Endodermal cell (in vitro differentiated cells): ENCODE measurements at places on chromosomes 1 and 21.

DNA sequence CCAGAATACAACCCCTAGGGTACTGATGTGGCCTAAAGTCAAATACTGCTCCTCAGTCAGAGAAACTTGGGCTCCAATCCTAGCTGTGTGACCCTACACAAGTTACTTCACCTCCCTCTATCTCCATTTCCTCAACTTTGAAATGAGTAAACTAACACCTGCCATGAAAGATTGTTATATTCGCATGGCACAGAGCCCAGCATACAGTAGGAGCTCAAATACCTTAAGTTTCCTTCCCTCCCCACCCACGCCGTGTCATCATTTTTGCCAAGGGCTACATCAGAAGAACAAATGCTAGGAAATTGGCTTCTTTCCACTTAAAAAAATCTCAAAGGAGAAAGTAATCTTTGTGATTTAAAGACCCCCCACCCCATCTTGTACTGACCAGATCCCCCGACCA is 22.2 kb upstream of the ZNF362 start:
- no peak for DNase-seq

GRCh38 chr1:161335796-161336195 is 21.6 kb downstream of the SDHC start:
- no peak for DNase-seq

- no peak for DNase-seq
These were observed 70.7 kb upstream of the CAMK1G start for GRCh38 chr1:209512821-209513220.

GRCh38 chr1:202233804-202234203 is 40.2 kb downstream of the LGR6 start:
- no peak for DNase-seq

DNA sequence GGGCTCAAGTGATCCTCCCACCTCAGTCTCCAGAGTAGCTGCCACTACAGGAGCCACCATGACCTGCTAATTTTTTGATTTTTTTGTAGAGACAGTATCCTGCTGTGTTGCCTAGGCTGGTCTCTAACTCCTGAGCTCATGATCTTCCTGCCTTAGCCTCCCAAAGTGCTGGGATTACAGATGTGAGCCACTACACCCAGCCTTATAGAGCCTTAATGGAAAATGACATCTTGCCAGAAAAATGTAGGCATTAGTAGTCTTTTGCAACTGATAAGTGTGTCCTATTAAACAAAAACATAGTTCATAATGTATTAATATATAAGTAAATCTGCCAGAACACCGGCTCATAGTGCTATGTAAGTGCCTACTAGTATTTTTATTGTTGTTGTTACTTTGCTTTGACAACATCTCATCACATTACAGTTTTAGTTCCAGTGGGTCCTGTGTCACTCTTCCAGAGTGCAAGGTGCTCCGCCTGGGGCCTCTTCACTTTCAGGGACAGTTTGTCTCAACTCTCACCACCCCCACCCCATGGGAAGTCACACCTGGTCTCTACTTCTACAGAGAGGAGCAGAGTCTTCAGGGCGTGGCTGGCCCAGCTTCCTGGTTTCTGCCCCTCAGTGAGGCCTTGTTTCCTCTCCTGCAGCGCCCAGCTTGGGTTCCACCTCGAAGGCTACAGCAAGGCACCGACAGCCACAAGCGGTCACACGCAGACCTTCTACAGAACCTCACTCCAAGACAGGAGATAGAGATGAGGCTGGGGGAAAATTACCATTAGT is 30.1 kb downstream of the RHOU start:
- no peak for DNase-seq

DNA sequence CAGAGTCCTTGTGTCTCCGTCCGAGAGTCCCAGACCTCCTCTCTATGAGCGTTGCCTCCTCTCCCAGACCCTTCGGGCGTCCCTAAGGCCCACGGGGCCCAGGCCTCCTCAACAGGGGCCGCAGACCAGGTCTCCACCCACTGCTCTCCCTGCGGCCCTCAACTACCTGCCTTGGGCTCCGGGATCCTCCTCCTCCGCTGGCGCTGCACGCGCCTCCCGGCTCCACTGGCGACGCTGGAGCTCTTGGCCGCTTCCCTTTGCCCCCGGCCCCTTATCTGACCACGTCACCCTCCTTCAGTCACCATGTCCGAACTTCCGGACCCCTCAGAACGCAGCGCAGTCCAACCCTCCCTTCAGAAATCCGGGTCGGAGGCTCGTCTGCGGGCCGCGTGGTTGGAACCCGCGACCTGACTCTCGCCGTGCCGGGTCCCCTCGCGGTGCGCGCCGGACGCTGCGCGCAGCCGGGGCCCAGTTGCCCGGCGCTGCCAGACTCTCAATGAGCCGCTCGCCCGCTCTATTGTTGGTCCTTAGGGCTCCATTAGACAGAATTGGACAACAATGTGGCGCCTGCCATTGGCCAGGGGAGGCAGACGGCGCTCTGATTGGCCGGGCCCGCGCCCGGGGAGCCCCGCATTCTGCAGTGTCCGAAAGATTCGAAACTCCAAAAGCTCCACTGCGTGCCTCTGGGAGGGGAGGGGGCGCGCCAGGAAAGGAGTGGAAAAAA is at the start of gene DMRTA2:
TSS of gene DMRTA2 (minus strand) at position 498 of the 724 bp plus-strand sequence. CDS start 1,907 bp downstream, outside the sequence.
- DNase-seq: peak; percentile 91

DNA sequence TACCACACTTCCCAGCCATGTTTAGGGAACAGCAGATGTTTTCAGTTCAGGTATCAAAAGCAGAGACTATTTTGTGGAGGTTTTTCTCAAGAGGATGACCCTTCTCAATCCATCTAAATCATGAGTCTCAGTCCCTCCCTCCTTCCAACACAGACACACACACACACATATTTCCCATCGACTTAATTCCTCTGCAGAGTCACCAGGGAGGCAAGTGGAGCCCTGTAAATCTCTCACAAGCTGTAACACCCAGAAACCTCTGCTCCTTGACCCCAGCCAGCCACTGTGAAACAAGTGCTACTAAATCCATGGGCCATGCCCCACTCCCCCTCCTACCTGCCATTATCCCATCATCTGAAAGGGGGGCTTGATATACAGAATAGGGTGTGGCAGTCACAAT is 10.6 kb upstream of the KCND3 start:
- DNase-seq: no peak

- no peak for DNase-seq
These were observed 21.6 kb downstream of the DRAXIN start for GRCh38 chr1:11713095-11713494.

DNA sequence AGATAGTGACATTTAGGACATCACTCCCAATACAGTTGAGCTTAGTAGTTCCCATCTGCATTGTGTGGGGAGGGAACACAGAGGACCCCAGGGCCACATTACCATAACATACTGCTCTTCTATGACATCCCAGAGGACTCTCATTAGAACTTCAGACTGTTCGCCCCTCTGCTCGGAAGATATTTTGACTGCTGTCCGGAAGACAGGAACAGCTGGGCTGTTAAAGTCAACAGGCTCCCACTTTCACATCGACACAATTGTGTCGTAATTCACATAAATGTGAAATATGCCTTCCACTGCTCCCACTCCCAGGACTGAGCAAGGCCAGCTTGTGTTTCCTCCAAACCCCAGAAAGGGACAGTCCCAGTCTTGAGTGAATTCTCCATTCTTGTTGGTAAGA is 158.4 kb downstream of the SEC16B start:
- no peak for DNase-seq

GRCh38 chr21:25039461-25040380 is 567.6 kb downstream of the MRPL39 start:
- no peak for DNase-seq

DNA sequence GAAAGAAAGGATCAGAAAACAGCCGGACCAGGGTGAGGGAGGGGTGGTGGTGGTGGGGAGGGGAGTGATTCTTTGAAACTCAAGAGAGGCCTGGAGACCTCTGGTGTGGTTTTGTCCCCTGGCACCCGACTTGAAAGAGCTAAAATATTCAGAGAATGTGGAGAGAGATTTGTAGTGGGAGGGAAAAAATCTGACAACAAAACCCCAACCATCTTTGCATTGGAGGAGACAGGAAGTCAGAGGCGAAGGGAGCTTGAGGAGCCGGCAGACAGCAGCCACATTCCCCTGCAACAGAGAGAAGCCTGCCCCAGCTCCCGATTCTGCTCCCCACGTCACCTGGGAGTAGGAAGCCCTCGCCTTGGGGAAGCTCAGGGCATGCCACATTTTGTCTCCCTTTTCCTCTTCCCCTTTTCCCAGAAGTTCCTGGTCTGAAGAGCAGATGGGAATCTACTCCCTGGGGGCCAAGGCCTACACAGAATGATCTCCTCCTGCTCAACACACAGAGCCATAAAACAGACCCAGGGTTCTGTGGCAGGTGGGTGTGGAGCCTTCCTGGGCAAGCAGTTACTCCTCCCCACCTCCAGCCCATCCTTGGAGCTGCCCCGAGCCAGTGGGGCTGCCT is 84.9 kb downstream of the ITPKB start:
- peak; percentile 86 for DNase-seq

- no peak for DNase-seq
These were observed 182.0 kb downstream of the CDC42BPA start for GRCh38 chr1:227136210-227136820.

DNA sequence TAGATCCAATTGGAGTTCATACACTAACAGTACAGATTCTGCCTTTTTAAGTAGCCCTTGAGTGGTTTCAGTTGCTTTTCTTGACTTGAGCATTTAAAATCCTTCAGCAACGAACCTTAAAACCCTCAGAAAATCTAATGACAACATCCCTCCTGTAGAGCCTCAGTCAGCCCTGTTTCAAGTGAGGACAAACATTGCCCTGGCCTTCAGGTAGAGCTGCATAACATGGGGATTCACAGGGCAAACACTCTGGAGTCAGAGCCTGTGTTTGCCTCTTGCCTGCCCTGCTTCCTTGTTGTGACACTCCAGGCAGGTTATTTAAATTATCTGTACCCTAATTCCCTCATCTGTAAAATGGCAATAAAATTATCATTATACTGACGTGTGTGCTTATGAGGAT is 96.1 kb upstream of the KCNA3 start:
- DNase-seq: no peak

GRCh38 chr1:54417123-54417522 is 10.9 kb upstream of the SSBP3 start:
- DNase-seq: no peak

GRCh38 chr1:118563981-118564951 is 379.2 kb upstream of the SPAG17 start:
- DNase-seq: peak; percentile 57

DNA sequence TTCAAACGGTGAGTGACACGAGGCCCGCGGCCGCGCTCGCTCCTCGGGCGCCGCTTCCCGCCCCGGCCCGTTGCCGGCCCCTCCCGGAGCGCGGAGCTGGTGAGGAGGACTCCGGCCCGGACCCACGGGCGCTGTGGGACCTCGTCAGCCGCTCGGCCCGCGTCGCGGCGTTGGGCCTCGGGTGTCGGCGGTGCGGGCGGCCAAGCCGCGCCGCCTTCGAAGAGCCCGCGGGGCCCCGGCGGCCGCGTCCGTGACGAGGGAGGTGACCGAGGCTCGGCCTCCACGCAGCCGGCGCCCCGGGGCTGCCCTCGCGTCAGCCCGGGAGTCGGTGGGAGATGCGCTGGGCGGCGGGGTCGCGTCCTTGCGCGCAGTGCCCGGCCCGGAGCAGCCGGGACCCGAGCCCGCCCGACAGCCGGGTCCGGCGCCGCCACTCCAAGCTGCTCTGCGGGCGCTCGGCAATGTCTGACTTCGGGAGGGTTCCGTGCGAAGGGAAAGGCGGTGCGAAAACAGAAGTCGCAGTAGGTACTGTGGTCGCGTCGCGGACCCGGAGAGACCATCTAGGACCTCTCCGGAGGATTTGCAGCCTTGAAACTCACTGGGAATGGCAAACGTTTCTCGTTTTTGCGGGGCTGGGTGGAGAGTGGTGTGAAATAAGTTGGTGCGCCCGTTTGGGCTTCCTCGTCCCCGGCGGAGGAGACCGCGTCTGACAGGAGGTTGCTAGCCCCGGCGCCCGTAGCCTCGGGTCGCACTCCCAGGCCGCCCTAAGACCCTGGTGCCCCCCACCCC is 829 bp downstream of the SPEN start:
- DNase-seq: peak; percentile 74

- peak; percentile 89 for DNase-seq
These were observed 148.7 kb downstream of the ZZZ3 start for GRCh38 chr1:77533660-77534305.

- DNase-seq: no peak
These were observed 3.0 kb upstream of the TMEM35B start for GRCh38 chr1:34988147-34988546.

GRCh38 chr1:182189535-182190066 is 128.1 kb upstream of the ZNF648 start:
- DNase-seq: no peak

GRCh38 chr21:41610042-41610839 is 102.3 kb upstream of the TMPRSS2 start:
- DNase-seq: peak; percentile 88

DNA sequence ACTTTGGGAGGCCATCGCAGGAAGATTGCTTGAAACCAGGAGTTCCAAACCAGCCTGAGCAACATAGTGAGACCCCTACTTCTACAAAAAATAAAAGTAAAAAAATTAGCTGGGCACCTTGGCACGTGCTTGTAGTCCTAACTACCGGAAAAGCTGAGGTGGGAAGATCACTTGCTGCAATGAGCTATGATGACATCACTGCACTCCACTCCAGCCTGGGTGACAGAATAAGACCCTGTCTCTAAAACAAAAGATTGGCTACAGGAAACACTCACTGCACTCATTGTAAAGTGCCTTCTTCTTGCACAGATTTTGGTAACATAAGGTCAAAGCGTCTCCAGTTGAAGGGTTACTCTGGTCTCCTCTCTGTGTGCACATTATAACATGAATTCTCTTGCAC is 305.7 kb downstream of the TM2D1 start:
- DNase-seq: no peak

DNA sequence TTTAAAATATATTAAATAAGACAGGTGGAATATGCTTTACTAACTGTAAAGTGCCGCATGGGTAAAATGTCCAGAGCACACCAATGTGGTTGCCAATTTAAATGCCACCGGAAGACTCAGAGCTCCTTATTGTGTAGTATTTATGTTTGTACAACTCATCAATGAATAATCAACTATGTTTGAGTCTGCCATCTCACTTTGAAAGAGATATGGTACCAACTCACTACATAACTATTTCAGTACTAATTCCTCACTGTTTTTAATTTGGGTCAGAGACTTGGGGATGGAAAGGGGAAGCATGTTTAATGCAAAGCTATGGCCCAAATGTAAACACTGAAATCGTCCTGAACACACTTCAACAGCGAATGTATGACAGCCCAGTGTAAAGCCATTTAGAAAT is 144.8 kb downstream of the NR5A2 start:
- no peak for DNase-seq

- DNase-seq: peak; percentile 36
These were observed 39.7 kb downstream of the MATN1 start for GRCh38 chr1:30683699-30684098.

DNA sequence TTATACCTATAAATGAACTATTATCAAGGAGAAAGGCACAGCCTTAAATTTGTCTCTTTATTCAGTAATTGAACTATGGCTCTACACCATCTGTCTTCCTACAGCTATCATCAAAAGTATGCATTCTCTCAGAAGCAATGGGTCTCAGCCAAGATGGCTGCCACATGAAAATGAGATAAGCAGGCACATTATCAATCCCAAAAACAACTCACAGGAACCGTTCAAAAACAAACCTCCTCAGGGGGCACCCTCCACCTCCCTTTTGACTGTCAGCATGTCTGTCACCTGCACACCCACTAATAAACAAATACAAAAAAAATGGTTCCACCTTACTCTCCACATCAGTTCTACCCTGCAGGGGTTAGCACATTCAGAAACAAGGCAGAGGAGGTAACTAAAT is 23.6 kb downstream of the KIAA0319L start:
- peak; percentile 56 for DNase-seq
